ENCODE measurements at places on chromosomes 13 and 19. TPM values are rescaled to one million over a fixed set of nuclear protein-coding genes. Genes with fewer than 3 reads are reported as not detected.
A peak's percentile ranks its signal among the peaks of the same experiment; 100 is the strongest.

- peak; percentile 6 for DNase-seq
These were observed 174.8 kb upstream of the SERP2 start for GRCh38 chr13:44198826-44199225.

PVR gene
- 176 TPM for total RNA-seq

TMPRSS9 gene
- total RNA-seq = not detected

DNA sequence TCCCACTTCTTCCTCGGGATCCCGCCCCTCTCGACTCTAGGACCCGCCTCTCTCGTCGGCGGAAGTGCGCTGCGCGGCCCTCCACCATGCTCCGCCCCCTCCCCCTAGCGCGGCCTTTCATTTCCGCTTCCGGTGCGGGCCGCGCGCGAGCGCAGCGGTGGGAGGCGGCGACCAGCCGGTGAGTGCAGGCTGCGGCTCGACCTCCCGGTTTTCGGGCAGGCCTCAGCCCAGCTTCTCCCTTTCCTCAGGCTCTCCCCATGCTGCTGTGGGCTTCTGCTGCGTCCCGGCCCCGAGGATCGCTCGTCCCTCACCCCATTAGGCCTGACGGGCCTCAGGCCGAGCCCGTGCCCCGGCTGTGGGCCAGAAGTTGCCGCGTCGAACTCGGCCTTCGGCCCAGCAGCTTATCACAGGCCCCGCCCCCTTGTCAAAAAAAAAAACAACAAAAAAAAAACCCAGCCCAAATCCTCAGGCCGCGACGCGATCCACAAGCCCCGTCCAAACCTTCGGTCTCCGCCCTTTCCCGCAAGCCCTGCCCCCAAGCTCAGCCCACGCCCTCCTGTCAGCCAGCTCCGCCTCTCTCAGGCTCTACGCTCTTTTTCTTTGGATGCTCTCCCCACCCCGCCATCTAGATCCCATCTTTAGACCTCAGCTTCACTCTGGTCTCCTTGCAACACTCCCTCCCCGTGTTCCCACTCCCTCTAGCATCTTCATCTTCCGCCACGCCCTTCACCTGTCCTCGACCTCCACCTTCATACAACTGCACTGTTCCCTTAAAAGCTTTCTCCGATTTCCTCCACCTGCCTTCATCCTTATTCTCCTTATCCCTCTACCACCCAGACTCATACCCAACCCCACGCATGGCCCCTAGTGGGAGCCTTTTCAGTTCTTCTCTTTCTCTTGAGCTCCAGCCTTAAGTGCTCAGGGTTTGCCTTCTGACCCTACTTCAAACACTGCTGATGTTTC is at the start of gene CLASRP:
TSS of gene CLASRP (plus strand) at position 115 of the 963 bp plus-strand sequence. CDS start 1,168 bp downstream, outside the sequence.
- peak; percentile 96 for DNase-seq

- DNase-seq = no peak
These were observed 119.8 kb downstream of the ATP11A start for GRCh38 chr13:112809332-112810315.

- peak; percentile 69 for DNase-seq
These were observed 31.4 kb upstream of the MPHOSPH8 start for GRCh38 chr13:19601749-19602725.
